ENCODE measurements at places on chromosomes 6 and 20.

- DNase-seq: no peak
These were observed 41.2 kb upstream of the KCNG1 start for GRCh38 chr20:51064137-51064536.

DNA sequence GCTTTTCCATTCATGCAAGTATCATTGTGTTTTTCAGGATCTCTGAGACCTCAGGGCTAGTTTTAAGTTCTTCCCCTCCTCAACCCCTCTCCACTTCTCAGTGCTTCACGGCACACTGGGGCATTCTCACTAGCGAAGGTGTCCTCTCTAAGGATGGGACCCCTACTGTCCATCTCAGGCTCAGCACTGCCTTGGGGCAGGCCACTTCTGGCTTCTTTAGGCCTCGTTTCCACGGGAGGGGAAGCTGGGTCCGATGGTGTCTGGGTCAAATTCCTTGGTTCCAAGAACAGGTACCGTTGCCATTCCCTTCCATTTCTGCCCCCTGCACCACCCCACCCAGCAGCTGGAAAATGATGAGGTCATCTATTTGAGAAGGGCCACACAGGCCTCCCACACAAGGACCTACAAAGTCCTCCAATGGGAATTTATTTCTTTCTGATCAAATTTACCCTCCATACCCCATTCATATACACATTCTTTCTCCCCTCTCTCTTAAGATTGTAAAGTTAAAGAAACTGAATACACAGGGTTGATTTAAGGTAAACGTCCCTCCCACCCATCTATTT is 17.2 kb downstream of the GNAS start:
- DNase-seq: no peak

DNA sequence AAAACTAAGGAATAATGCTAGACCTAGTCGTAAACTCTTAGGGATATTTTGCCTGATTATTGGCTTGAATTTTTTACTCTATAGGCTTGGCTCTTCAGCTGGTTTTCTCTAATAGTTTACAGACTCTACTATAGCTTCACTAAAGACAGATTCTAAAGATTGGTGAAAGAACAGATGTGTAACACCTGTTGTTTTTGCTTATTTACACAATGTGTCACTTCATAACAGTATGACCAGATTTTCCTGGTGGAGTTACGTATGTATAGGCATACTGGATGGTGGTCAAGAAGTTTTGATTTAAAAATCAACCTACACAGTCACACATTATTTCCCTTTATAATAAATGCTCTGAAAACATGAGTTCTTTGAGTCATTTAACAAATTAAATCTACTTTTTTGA is 4.8 kb downstream of the COL19A1 start:
- no peak for DNase-seq

DNA sequence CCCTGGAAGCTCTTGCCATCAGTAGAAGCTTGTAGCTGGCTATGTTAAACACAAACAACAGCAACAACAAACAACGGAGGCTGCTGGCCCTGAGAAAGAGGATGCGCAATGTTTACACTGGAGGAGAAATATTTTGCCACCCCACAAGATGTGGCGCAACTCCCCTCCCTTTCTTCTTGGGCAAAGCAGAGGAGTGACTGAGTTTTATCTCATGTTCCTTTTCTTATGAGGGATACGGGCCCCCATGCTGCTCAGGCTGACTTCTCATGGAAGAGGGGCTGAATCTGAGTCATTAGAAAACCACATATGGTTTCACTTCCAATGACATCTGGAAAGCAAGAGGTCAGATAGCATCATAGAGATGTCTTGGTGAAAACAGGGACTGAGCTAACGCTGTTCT is 75.9 kb upstream of the HDDC2 start:
- no peak for DNase-seq

GRCh38 chr6:36593569-36594028 is 563 bp upstream of the SRSF3 start:
- DNase-seq: no peak

DNA sequence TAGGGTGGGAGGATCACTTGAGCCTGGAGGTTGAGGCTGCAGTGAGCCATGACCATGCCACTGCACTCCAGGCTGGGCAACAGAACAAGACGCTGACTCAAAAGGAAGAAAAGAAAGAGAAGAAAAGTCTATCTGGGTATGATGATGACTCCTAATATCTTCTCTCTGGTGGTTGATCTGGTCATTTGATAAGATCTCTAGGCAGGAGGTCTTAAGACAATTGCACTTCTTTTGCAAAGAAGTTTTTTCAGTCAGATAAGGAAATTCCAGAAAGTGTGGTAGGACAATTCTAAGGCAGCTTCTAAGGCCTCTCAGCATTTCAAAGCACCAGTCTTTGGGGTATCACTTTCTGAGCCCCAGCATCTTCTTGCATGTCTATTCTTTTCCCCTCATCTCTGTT is 7.7 kb upstream of the AIF1 start:
- no peak for DNase-seq

All from stimulated activated CD4-positive, alpha-beta T cell treated with anti-CD3 and anti-CD28 coated beads, Interleukin-1b, Interleukin-23, amount 100 ng/mL, for 1 hour (primary cell).